8988T (cell line): ENCODE measurements at places on chromosomes 1 and 21.

- no peak for DNase-seq
Observed at GRCh38 chr1:222791006-222791710, 23.7 kb upstream of the DISP1 start.

- no peak for DNase-seq
Observed at GRCh38 chr1:215595231-215595630, 28.1 kb downstream of the KCTD3 start.

- no peak for DNase-seq
Observed at GRCh38 chr1:45244660-45245059, 38.3 kb upstream of the ZSWIM5 start.

DNA sequence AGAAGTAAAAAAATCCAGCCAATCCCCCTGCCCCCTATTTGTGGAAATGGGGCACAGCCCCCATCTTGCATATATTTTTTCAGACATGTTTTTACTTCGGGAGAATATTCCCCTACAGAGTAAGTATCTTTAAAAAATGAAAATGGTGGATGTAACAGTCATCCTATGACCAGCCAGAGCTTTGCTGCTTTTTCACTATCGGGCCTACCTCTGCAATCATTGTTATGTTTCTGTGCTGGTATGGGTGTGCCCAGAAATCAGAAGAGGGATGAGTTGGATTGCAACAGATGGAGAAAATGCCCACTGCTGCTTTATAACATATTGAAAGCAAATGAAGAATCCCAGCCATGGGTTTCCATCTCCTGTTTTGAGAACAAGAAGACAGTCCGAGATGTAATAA, 2.9 kb downstream of the CD247 start:
- no peak for DNase-seq

DNA sequence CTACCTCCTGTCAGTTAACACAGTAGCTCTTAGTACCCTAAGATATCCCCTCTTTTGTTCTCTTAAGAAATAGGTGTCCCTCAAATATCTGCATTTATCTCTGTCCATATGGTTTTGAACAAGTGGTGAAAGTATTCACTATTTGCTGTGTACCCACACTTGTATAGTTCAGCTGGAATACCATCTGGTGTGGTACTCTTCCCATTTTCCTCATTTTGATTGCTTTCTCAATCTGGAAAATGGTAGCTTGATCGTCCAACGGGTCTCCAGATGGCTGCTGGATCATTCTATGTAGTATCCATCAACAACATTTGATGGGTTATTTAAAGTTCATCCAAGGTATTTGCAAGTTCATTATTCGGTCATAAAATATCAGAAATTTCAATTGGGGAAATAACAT, 100.3 kb upstream of the DPYD start:
- no peak for DNase-seq

GRCh38 chr1:100253552-100253951, 3.9 kb upstream of the DBT start:
- no peak for DNase-seq

- DNase-seq = no peak
Observed at GRCh38 chr1:88731475-88732269, 47.6 kb downstream of the PKN2 start.

- no peak for DNase-seq
Observed at GRCh38 chr1:176225911-176226310, 18.8 kb upstream of the COP1 start.

DNA sequence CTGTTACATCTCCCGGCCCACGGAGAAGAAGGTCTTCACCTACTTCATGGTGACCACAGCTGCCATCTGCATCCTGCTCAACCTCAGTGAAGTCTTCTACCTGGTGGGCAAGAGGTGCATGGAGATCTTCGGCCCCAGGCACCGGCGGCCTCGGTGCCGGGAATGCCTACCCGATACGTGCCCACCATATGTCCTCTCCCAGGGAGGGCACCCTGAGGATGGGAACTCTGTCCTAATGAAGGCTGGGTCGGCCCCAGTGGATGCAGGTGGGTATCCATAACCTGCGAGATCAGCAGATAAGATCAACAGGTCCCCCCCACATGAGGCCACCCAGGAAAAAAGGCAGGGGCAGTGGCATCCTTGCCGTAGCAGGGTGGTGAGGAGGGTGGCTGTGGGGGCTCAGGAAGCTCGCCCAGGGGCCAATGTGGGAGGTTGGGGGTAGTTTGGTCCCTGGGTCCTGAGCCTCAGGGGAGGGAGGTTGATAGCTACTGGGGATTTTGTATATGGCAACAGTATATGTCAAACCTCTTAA, 2.3 kb downstream of the GJB4 start:
- no peak for DNase-seq

DNA sequence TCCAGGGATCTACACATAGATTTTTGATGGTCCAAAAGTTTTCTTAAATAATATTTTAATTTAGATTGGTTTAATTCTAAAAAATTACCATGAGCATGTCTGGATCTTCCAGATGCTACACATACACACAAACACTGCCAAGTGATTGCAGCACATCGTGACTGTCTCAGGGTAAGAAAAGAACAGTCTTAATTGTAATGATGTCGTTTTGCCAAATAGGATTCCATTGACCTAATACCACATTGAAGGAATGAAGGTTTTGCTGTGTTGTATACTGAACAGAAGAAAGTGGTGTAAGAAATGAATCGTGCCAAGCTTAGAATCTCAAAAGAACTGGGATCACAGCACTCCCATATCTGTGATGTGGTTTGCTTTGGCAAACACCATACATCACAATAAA, 633.3 kb upstream of the CAMK1G start:
- no peak for DNase-seq

DNA sequence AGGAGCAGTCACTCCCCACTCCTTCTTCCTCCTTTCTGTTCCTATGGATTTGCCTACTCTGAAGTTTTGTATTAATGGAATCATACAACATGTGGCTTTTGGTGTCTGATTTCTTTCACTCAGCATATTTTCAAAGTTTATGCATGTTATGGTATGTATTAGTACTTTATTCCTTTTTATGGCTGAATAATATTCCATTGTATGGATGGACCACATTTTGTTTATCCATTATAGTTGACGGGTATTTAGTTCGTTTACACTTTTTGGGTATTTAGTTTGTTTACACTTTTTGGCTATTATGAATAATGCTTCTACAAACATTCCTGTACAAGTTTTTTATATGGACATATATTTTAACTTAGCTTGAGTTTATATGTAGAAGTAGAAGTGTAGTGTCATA, 113.1 kb downstream of the PCBP3 start:
- DNase-seq = no peak

- no peak for DNase-seq
Observed at GRCh38 chr1:230979952-230980351, 1.1 kb downstream of the ARV1 start.

- no peak for DNase-seq
Observed at GRCh38 chr1:178371235-178371634, 125.5 kb downstream of the CLEC20A start.

DNA sequence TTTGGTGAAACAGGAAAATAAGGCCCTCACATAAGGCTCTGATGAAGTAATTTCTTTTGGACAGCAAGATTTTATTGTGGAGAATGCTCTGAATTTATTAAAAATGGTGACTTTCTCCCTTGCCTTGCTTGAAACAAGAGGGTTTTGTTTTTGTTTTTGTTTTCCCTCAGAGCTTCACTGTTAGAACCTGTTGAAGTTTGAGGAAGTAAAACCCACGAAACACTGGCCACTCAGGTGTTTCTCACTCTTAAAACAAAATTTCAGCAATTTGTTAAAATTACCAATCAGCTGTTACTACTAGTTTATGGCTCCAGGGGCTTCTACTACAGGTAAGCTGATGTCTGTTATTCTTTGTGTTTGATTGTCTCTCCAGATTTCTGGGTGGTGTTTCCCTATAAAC, 112.6 kb upstream of the B3GALT2 start:
- DNase-seq = no peak

DNA sequence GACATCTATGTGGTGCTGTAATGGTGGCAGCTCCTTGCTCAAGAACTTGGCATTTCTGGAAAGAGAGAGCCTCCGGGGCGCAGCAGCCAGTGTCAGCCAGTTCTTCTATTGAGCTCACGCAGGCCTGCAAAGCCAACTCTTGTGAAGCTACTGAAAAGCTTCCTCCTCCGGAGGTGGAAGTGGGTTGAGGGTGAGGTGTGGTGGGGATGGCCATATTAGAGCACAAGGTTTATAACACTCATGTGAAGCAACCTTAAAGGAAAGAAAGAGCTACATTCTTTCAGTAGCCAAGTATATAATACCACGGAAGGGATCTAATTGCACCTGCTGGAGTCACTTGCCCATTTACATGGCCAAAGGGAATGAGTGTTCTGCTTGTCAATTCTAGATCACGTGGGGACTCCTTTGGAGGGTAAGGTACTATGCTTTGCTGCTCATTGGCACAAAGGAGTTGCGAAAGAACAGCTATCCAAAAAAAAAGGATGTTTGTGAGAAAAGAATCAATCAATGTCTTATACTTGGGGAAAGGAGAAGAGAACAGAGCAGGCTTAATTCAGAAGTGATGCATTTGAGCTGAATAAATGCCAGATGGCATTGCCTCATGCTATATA, 18.3 kb upstream of the MAP10 start:
- DNase-seq = no peak

DNA sequence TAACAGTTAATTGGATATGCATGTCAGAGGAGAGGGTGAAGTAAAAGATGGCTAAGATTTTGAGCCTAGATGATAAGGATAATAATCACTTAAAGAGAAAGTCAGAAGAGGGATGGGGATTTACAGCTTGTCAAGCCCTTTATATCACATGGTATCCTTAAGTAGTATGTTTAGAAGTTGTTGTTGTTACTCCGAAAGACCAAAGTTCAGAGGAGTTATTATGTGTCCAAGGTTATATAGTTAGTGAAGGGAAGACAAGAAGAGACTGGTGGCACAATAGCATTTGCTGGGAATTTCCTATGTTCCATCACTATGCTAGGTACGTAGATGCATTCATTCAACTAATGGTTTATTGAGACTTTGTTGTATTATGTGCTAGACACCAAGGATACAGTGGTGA, 30.8 kb upstream of the AGO1 start:
- no peak for DNase-seq

- DNase-seq = no peak
Observed at GRCh38 chr21:40635391-40635790, 211.6 kb downstream of the DSCAM start.

GRCh38 chr1:235998812-235999211, 66.1 kb downstream of the NID1 start:
- DNase-seq = no peak

GRCh38 chr1:22673486-22674409, 20.7 kb downstream of the C1QB start:
- DNase-seq = no peak

- no peak for DNase-seq
Observed at GRCh38 chr21:15256996-15257395, 192.2 kb upstream of the NRIP1 start.
